ENCODE measurements at places on chromosomes 3 and 15.

- no peak for DNase-seq
Observed at GRCh38 chr15:26729581-26729980, 43.3 kb downstream of the GABRB3 start.

DNA sequence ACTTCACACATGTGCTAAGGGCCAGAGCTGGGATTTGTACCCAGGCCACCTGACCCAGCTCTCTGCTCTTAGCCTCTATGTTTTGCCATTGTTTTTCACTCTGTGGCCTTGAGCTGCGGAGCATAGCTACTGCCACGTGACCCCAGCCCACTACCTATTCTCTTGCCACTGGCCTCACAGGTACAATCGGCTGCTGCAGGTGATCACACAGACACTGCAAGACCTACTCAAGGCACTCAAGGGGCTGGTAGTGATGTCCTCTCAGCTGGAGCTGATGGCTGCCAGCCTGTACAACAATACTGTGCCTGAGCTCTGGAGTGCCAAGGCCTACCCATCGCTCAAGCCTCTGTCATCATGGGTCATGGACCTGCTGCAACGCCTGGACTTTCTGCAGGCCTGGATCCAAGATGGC, 46.2 kb downstream of the SEMA3G start:
- no peak for DNase-seq

DNA sequence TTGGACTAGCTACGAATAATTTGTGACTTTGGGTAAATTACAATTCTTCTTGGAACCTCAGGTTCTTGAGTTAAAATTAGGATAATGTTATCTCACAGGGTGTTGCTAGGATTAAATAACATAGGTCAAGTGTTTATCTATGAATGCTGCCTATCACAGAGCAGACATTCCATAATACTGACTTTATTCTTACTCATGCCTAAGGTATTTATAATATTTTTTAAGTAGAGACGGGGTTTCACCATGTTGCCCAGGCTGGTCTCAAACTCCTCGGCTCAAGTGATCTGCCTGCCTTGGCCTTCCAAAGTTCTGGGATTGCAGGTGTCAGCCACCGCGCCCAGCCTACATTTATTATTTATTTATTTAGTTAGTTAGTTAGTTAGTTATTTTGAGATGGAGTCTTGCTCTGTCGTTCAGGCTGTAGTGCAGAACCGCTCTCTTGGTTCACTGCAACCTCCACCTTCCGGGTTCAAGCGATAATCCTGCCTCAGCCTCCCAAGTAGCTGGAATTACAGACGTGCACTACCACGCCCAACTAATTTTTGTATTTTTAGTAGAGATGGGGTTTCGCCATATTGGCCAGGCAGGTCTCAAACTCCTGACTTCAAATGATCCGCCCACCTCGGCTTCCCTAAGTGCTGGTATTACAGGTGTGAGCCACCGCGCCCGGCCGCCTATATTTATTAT, 741 bp upstream of the ZNF106 start:
- no peak for DNase-seq

- no peak for DNase-seq
Observed at GRCh38 chr15:80502782-80503181, 98.6 kb downstream of the ARNT2 start.

DNA sequence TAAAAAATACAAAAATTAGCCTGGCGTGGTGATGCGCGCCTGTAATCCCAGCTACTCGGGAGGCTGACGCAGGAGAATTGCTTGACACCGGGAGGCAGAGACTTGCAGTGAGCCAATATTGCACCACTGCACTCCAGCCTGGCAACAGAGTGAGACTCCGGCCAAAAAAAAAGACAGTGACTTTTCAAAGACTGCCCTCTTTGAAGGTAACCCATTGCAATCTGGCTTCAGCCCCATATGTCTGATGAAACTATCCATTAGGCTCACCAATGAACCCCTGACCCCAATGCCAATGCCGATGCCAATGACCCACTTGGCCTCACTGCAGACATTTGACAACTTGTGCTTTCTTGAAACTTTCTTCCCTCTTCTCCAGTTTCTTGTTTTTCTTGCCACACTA, 54.3 kb downstream of the NCEH1 start:
- no peak for DNase-seq

GRCh38 chr3:168796339-168796738, 700.6 kb upstream of the GOLIM4 start:
- no peak for DNase-seq

- DNase-seq = no peak
Observed at GRCh38 chr3:6921066-6921465, 60.2 kb downstream of the GRM7 start.

GRCh38 chr3:101879102-101879501, 29.8 kb downstream of the NFKBIZ start:
- DNase-seq = no peak

DNA sequence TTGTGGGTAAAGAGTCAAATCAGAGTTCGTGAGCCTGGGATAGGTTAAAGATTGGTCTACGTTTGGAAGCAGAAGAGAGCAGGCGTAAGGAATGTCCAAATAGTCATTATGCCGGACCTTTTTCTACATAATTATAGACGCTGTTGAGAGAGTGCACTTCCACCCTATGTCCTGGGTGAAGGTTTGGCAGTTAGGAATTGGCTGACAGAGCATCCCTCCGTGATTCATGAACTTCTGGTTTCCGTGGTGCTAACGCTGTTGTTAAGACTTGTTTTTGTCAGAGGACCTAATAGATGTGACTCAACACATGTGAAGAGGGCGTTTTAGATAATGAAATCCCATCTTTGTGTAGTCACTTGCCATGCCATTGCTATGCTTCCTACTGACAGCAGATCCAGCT, 1.1 kb downstream of the EAF1 start:
- no peak for DNase-seq

- DNase-seq = no peak
Observed at GRCh38 chr15:39411102-39411989, 169.5 kb upstream of the THBS1 start.

DNA sequence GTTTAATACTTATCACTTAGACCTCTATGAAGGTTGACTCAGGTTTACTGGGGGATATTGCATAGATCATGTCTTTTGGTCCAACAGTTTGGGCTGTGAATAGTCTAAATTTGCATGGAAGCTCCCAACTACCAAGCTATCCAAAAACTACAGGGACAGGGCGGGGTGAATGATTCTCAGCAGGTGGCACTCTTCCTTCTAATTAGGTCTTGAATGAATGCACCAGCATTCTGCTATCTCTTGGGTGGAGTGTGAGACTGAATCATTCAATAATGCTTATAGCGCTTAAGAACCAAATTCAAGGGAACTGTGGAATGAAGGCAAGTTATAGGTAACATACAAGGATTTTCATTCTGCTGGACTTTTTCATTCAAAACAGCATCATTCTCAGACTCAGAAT, 346.3 kb downstream of the TIGIT start:
- DNase-seq = no peak

GRCh38 chr3:38645076-38645475, 4.4 kb downstream of the SCN5A start:
- no peak for DNase-seq

DNA sequence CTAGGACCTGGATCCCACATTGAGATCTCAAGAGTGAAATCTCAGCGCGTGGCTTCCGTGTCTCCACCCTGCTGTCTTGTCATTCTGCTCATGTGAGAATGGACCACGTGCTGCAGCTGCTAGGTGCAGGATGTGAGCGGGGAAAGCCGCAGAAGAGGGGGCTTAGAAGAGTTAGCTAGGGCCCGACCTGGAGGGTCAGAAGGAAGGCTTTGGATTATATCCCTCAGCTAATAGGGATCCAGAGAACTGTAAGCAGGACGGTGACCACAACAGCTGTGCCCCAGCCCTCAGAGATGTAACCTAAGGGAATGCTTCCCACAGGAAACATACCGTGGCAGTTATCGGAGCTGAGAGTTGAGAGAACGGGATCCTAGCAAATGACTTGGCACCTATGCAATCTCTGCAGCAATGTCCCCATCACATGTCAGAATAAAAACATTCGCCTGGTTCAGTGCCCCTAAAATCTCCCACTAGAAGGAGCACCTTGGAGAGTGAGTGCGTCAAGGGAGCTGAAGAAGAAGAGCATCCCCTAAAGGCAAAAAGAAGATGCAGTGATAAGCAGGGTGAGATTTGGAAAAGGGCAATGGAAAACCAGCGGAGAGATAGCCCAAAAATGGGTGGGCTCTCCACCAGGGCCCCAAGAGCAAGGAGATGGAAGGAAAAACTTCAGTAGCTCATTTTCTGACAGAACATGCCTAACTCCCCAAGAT, 76.9 kb upstream of the ST8SIA2 start:
- DNase-seq = no peak

GRCh38 chr15:100544338-100544841, 15.6 kb upstream of the CERS3 start:
- DNase-seq = no peak

DNA sequence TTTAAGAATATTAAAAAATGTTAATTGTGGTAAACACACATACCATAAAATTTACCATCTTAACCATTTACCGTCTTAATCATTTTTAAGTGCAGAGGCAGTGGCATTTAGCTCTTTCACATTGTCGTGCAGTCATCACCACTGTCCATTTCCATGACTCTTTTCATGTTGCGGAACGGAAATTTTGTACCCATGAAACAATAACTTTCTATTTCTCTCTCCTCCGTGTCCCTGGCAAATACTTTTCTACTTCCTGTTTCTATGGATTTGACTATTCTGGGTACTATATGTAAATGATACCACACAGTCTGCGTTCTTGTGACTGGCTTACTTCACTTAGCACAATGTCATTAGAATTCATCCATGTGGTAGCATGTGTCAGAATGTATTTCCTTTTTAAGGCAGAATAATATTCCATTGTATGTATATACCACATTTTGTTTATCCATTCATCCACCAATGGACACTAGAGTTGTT, 27.9 kb downstream of the AKAP13 start:
- DNase-seq = no peak

DNA sequence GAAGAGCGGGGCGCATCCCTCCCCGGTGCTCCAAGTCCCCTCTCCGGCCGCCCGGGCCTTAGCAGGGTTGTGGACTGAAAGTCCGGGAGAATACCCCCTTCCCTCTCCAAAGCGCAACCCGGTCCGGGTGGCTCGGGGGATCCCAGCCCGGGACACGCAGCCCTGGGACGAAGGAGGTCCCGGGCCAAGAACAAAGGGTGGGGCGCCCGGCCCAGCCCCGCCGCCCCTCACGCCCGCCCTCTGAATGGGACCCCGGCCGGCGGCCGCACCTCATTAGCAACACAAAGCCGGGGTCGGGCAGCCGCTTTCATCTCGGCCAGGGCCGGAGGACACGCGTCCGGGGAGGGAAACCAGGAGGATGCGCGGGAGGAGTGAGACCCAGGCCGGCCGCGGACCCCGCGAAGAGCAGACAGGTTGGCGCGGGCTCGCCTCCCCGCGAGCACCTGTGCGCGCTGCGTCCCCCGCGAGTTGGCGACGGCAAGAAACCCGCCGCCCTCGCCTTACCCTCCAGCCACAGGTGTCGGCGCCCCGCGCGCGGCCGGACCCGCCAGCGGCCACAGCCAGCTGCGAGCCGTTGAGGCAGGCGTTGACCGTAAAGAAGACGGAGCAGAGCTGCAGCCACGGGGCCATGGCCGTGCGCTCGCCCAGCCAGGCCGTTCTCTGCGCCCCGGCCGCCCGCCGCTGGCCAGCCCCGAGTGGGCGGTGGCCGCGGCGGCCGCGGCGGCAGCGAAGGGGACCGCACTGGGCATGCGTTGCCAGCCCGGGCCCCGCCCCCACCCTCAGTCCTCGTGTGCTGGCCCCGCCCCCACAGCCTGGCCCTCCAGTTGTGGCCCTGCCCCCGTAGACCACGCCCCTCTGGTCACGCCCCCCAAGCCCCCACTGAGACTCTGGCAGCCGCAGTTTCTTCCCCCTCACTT, at the start of gene IL17RD:
IL17RD (minus strand) TSS at position 697 of the 917 bp plus-strand sequence; CDS start at position 630, 67 bp downstream.
- DNase-seq = no peak

DNA sequence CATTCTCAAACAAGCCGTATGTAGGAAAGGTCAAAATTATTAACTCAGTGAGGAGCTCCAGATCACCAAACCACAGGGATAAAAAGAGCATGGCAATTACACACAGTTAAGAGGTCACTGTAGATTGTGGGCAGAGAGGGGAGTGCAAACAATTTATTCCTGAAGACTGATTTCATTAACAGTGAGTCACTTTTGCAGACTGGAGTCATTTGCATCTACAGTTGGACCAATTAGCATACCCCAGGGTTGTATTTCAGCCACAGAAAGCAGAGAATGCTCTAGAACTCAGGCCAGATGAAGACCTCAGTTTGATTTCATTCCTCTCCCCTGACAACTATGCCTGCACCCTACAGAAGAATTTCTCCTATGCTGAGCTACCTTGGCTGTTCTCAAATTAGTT, 40.1 kb downstream of the SETMAR start:
- DNase-seq = no peak

GRCh38 chr3:18499301-18499700, 74.2 kb upstream of the SATB1 start:
- DNase-seq = no peak

- no peak for DNase-seq
Observed at GRCh38 chr15:63906266-63906584, 72.5 kb upstream of the HERC1 start.

DNA sequence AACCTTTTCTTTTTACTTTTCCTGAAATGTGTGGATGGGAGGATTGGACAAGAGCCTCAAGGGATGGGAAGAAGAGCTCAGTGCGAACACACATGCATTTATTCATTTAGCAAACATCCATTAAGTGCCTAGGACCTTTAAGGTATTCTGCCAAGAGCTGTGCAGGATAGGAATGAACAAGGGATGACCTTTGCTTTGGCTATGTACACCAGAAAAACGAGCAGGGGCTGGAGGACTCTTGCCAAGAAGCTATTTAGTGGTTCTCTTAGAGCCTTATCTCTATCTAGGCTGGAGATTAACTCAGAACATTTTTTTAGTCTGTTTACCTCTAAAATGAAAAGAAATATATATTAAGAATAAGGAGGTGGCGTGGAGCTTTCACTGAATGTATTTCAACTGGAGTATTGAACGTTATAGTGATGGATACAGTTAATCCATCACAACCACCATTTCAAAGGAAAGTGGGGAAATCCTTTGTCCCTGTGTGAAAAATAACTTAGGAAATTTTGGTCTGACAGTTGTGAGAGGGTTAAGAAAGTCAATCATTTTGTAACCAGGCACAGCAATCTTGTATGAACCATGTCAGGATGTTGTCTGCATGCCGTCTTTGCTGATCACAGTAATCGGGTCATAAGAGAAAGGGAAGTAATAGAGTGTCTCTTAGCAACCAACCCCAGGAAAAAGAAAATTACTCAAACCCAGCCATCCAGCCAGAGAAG, 279.0 kb downstream of the LPP start:
- DNase-seq = no peak

- no peak for DNase-seq
Observed at GRCh38 chr3:69276884-69277283, 109.0 kb downstream of the FRMD4B start.

GRCh38 chr3:113546414-113546893, 14.1 kb downstream of the SIDT1 start:
- DNase-seq = no peak

DNA sequence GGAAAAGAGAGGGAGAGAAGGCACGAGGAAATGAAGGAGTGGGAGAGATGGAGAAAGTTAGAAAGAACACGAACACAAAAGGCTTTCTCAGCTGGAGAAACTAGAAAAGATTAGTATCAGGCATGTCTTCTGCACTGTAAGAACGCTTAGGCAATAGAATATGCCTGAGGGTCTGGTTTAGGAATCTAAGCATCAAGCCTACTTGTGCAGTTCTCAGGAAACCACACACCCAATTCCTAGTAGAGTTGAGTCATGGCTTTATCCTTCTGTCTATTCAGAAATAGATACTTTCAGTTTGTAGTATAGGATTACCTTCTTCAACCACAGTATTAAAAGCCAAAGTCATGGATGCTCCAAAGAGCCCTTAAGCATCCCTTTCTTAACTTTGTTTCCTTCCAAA, 969.4 kb downstream of the NTRK3 start:
- no peak for DNase-seq
